ENCODE measurements at places on chromosomes 1 and 21.
A peak's percentile ranks its signal among the peaks of the same experiment; 100 is the strongest.

DNA sequence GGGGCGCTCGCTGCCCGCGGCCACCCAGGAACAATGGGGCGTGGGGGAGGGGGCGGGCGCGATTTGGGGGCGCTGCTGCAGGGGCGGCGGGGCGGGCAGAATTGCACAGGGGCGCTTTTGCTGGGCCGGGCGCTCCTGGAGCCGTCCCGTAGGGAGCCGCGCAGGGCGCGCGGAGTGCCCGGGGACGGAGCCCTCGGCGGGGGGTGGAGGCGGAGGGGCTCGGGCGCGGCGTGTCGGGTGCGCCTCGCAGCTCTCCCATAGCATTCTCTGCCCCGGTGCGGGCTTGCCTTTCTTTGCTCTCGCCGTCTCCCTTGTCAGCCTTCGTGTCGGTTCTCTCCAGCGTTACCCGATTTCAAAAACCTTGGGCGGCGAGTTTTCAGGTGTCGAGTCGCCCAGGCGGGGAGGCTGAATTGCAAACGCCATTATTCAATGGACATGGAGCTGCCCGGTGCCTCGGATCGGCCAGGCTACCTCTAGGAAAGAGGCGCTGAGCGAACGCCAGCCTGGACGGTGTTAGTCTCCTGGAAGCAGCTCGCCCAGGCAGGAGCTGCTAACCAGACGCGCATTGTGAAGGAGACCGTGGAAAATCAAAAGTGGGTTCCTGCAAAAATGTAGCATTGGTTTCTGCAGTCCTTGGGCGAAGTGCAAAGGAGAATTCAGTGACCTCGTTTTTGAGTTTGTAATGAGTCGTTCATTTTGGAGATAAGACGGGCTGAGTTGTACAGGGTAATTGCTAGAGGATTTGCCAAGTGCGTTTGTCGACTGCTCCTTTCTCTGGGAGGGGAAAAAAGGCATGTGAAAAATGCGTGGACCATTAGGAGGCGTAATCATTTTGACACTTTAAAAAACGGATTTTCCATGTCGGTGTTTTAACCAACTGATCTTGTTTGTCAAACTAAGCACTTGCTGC is 626 bp downstream of the CXADR start:
- no peak for DNase-seq
- peaks cover 14% of the 10 kb centered on the region for H3K4me1 ChIP-seq
- peak overlapping the region; percentile 73 for H3K4me3 ChIP-seq
- H3K27ac ChIP-seq: peak overlapping the region; percentile 72
- H3K27me3 ChIP-seq: no peaks in the 10 kb centered on the region

DNA sequence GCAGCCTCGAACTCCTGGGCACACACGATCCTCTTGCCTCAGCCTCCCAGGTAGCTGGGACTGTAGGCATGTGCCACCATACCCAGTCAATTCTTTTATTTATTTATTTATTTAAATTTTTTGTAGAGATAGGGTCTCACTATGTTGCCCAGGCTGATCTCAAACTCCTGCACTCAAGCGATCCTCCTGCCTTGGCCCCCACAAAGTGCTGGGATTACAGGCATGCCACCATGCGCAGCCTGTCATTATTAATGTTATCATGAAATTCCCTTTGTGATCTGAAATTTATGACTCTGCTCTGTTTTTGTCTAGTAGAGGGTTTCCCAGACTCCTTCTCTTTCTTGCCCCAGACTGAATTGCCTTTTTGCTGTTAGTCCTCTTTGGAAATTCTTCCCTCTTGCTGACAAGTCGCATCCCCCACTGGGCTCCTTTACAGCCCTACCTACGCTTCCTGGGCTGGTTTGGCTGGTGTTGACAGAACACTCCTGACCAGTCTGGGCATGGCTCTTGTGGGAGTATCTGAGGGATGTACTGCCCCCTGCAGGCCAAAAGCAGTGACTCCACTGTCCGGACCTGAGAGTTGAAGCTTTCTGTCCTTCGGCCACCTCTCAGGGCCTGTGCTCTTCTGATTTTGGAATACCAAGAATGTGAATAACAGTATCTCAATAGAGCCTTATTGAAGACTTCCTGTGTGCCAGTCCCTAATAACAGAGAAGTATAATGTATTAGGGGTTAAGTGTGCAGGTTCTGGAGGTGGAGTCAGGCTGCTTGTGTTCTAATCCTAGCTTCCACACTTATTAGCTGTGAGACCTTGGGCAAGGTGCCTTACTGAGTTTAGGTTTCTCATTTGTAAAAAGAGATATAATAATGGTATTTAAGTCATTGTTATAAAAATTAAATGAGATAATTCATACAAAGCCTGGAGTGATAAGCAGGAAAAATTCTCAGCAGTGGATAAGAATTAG is 28.2 kb downstream of the TCEANC2 start:
- no peaks in the 10 kb centered on the region for H3K27me3 ChIP-seq
- no peak overlapping the region for H3K4me3 ChIP-seq
- H3K36me3 ChIP-seq: no peaks in the 10 kb centered on the region
- DNase-seq: peak; percentile 63

DNA sequence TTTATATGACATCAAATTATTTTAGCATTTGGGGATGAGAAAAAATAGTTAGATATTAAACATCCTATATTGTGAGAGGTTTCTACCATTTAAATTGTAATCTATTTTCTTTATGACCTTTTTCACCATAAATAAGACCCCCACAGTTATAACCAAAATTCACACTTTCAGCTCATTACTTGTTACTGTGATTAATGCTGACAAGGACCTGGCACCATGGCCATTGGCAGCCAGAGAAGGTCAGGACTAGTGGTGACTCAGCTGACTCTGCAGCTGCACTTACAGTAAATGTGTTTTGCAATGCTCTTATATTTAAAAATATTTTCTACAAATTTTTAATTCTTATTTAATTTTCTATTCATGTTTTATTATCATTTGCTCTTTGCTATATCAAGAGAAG is 133.3 kb upstream of the C1orf105 start:
- no peaks in the 10 kb centered on the region for H3K36me3 ChIP-seq
- no peaks in the 10 kb centered on the region for H3K4me1 ChIP-seq
- no peak overlapping the region for H3K4me3 ChIP-seq
- no peaks in the 10 kb centered on the region for H3K27me3 ChIP-seq
- no peak overlapping the region for H3K27ac ChIP-seq

- no peaks in the 10 kb centered on the region for H3K36me3 ChIP-seq
- no peak overlapping the region for H3K27ac ChIP-seq
- H3K4me3 ChIP-seq: no peak overlapping the region
- peak; percentile 60 for DNase-seq
Measured at GRCh38 chr21:32826329-32827167, 55.0 kb upstream of the PAXBP1 start.

DNA sequence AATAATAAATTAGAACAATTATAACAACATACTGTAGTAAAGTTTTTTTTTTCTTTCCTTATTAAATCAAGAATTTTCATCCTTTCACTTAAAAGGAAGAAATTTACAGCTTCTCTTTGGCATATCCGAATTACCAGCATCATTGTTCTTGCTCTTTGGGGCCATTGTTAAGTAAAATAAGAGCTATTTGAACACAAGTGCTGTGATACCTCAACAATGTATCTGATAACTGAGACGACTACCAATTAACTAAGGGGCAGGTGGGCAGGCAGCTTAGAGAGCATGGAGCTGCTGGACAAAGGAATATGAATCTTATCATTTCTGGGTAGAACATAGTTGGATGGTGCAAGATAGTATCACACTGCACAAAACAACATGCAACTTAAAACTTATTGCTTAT is 719.9 kb upstream of the TMPRSS15 start:
- no peak for DNase-seq
- no peak overlapping the region for H3K4me3 ChIP-seq
- H3K27ac ChIP-seq: no peak overlapping the region
- H3K27me3 ChIP-seq: no peaks in the 10 kb centered on the region
- H3K4me1 ChIP-seq: no peaks in the 10 kb centered on the region

- peaks cover 49% of the 10 kb centered on the region for H3K27me3 ChIP-seq
- H3K4me3 ChIP-seq: no peak overlapping the region
- no peak overlapping the region for H3K27ac ChIP-seq
- peaks cover 2% of the 10 kb centered on the region for H3K4me1 ChIP-seq
- no peak for DNase-seq
Measured at GRCh38 chr1:38456531-38456876, 403.1 kb downstream of the RRAGC start.

- H3K27me3 ChIP-seq: no peaks in the 10 kb centered on the region
- peak; percentile 92 for DNase-seq
- H3K27ac ChIP-seq: peak overlapping the region; percentile 74
Measured at GRCh38 chr1:246139745-246140182, 367.3 kb downstream of the SMYD3 start.

GRCh38 chr21:26632691-26633090 is 59.6 kb upstream of the CYYR1 start:
- no peak overlapping the region for H3K27ac ChIP-seq
- H3K4me1 ChIP-seq: no peaks in the 10 kb centered on the region
- no peak for DNase-seq
- no peak overlapping the region for H3K4me3 ChIP-seq

GRCh38 chr1:43653339-43653738 is 3.4 kb downstream of the KDM4A start:
- peaks cover 7% of the 10 kb centered on the region for H3K4me1 ChIP-seq
- H3K27me3 ChIP-seq: no peaks in the 10 kb centered on the region
- no peak overlapping the region for H3K4me3 ChIP-seq
- no peak overlapping the region for H3K27ac ChIP-seq
- DNase-seq: no peak

DNA sequence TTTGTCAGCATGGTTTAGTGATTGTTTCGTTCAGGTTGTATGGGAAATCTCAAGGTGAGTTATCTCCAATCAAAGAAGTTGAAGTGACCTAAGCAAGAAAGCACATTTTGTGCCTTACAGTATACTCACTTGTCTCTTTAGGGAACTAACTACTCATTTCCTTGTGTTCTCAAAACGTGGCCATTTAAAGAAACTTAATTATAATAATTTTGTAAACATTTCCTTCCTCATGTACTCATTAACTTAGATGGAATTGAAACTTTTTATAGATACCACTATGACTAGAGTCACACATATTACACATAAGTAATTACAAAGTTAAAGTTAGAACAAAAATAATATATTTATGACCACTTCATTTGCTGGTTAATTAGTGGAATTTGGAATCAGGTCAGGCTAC is 552.6 kb downstream of the MRPL39 start:
- no peaks in the 10 kb centered on the region for H3K27me3 ChIP-seq
- H3K27ac ChIP-seq: no peak overlapping the region
- no peaks in the 10 kb centered on the region for H3K4me1 ChIP-seq
- H3K36me3 ChIP-seq: no peaks in the 10 kb centered on the region

DNA sequence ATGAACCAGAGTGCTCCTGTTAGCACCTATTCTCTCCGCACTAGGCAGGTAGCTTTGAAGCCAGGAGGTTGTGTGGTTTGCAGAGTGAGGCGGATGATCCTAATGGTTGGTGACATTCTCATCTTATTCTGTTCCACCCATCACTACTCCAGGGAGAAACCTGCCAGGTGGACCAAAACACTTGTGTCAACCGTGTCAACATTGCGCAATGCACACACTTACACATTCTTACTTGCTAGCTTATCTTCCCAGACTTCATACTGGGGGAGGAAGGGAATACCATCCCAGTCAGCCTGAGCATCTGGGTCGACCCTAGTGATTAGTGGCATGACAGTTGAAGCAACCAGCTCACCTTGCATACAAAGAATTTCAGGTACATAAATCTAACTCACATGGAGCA is 236.9 kb downstream of the RPS6KC1 start:
- no peak overlapping the region for H3K27ac ChIP-seq
- no peaks in the 10 kb centered on the region for H3K4me1 ChIP-seq
- H3K36me3 ChIP-seq: no peaks in the 10 kb centered on the region

All from HCT116 (cell line).